NCI-H446 treated with DMSO at 0.1 percent for 48 hours (cell line): ENCODE measurements at places on chromosomes 11 and 22.

- no peak for DNase-seq
Measured at GRCh38 chr11:15035283-15035682, 38.1 kb upstream of the CALCB start.

- no peak for DNase-seq
Measured at GRCh38 chr22:30251711-30252110, 5.2 kb upstream of the LIF start.

DNA sequence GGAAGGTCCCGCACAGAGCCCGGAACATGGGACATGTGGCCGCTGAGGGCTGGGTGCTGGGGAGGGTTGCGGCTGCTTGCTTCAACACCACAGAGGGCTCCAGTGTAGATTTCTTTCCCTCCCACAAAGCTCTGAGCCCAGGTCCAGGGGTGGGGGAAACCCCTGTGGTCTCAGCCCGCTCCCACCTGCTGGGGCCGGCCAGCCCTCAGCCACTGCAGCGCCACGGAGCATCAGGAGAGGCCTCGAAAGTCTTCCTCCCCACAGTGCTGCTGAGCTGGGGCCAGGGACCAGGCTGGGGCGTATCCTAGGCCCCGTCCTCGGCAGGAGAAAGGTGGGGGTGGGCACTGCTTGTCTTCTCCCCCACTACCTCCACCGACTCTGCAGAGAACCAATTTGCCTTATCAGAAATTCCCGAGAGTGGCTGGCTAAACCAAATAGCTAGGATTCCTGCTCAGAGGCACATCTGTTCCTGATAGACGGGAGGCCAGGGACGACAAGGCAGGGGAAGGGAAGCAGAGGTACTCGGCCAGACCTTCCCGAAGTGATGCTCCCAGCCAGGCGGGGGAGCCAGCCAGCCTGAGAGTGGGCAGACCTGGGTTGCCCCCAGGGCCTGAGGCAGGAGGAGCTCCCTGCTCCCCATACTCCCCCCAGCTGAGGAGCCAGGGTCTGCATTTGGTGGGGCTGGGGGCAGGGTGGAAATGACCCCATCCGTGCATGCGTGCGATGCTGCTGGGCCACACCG, 18.7 kb downstream of the IGF2 start:
- no peak for DNase-seq

DNA sequence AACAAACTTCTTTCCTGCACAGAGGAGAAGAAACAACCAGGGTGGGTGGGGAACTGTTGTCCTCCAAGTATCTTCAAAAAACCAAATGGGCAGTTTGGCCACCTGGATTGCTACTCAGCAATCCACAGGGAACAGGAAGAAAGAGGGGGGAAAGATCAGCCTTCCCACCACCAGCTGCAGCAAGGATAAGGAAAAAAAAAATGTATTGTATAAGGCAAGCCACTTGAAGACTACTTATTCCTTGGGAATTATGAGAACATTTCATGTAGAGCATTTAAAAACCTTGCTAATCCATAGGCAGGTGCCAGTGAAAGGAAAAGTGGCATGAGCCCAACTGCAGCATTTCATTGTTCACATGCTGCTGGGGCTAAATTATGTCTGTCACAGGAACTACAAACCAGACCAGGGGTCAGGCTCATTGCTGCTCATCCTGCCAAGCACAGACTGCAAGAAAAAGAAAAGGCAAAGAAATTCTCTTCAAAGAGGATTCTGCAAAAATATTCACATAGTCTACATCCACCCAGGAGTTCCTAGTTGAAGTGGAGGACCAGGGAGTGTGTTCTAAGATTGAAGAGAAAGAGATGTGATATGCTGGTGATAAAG, 2.2 kb downstream of the RAB30 start:
- DNase-seq = no peak

- no peak for DNase-seq
Measured at GRCh38 chr11:35748644-35749043, 86.1 kb downstream of the TRIM44 start.

DNA sequence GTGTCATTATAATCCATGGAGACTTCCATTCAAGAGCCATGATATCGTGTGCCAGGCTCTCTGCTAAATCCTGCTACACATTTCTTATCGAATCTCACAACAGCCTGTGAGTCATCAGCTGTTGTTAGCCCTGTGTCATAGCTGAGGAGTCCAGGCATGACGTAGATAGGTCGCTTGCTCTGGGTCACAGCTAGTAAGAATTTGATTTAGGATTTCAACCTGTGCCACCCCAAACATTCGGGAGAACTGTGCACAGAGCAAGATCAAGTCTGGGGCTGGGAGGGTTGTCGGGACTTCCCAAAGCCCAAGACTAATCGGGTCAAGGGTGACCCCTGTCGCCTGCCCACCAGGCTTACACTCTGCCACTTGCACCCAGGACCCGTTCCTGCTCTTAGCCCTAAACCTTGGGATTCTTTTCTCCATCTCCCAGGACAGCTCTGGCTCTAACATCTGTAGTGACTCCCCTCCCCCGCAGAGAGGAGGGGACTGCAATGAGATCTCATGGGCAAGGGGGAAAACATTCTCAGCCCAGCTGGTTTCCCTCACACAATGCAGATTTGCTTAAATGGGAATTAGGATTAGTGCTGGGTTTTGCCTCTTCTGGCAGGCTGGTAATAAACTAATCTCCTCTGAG, 34.3 kb downstream of the TSPAN18 start:
- DNase-seq = no peak

- no peak for DNase-seq
Measured at GRCh38 chr11:121829159-121829643, 286.8 kb downstream of the BLID start.

DNA sequence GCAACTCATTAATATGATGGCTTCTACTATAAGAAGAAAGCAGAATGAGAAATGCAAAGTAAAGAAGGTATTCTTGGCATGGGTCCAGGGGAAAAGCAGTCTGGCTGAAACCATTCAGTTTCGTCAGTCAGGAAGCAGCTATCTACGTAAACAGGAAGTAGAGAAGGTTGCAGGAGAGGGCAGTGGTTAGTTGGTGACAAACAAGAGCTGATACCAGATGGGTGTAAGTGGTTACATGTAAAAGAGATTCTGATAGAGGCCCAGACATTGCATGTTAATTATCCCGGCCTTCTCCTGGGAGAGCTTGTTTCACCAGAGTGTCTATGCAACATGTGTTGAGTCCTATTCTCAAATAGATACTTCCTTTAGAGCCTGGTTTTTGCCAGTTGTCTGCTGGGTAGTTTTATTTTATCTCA, 58.4 kb upstream of the PSMA1 start:
- no peak for DNase-seq

GRCh38 chr22:40452730-40453487, 82.5 kb downstream of the SGSM3 start:
- DNase-seq = no peak

- DNase-seq = no peak
Measured at GRCh38 chr11:122920579-122920978, 38.0 kb downstream of the JHY start.

GRCh38 chr22:35335936-35336781, 36.5 kb downstream of the TOM1 start:
- DNase-seq = no peak

DNA sequence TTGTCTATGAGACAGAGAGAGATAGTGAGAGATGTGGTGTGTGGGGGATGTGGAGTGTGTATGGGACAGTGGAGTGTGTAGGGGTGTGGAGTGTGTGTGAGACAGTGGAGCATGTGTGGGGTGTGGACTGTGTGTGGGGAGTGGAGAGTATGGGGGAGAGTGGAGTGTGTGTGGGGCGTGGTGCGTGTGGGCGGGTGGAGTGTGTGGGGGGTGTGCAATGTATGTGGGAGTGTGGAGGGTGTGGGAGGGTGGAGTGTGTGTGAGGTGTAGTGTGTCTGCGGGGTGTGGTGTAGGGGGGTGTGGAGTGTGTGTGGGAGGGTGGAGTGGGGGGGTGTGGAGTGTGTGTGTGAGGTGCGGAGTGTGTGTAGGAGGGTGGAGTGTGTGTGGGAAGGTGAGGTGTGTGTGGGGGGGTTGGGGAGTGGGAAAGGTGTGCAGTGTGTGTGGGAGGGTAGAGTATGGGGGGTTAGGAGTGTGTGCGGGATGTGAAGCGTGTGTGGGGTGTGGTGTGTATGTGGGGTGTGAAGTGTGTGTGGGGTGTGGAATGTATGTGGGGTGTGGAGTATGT, 356.9 kb downstream of the CADM1 start:
- no peak for DNase-seq

DNA sequence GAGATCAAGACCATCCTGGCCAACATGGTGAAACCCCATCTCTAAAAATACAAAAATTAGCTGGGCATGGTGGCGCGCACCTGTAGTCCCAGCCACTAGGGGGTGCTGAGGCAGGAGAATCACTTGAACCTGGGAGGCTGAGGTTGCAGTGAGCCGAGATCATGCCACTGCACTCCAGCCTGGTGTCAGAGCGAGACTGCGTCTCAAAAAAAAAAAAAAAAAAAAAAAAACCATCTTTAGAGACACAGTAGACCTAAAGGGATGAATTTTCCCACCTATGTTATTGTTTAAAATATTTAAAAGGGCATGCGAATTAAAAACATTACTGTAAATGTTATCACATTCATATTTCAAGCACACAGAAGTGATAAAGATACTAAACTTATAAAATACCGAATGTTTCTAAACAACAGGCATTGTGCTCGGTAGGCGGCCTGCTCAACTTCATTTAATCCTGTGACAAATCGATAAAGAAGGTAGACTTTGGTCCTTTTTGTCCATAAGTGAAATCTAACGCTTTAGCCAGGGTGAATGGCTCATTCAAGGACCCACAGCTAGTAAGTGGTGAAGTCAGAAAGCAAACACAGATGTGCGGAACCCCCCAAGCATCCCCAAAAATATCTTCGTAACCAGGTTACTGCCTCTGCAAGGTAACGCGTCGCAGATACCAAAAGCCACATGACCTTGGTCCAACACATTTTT, 16.1 kb downstream of the NCAPD3 start:
- DNase-seq = no peak

DNA sequence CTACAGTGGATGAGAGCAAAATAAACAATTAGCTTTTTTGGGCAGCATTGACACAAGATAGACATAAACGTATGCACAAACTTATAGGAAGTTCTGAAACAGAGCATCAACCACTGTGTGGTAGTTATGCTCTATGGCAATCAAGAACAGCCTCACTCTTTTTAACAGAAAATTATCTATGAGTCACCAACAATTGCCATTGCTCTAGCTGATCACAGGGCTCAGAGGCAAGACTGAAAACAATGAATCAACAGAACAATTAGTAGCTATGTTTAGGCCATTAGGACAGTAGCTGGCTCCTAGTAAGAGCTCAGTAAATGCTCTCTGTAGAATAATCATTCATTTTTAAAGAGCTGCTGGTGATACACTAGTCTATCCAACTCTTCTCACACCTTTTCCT, 34.9 kb upstream of the PICALM start:
- DNase-seq = no peak

DNA sequence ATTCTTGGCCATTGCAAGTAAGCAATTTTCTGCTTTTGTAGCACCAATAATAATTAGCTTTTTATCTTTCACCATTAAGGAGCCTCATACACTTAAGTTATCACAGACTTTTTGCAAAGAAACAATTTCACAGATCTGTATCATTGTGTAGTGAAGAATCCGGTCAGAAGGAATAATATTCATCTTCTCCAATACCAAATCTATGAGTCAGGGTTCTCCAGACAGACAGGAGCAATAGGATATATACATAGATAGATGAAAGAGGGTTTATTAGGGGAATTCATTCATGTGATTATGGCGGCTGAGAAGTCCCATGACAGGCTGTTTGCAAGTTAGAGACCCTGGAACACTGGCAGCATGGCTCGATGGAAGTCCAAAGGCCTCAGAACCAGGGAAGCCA, 82.9 kb upstream of the UBASH3B start:
- DNase-seq = no peak

DNA sequence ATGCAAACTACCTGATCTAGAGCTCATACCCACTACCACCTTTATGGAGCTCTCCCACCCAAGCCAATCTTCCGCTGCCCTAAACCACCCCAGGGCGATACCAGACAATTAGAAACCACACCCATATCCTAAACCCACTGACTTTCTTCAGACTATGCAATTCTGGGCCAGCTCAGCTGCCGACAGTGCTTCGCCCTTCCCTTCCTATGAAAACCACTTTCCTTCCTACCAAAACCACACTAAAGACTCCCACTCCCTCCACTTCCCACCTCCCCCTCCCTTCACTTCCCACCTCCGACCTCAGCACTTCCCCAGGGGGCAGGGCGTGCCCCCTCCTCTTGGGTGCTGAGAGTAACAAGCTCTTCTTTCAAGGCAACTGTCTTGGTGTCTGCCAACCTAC, 25.1 kb downstream of the B3GAT1 start:
- DNase-seq = no peak

GRCh38 chr11:64542172-64543125, 48.6 kb upstream of the SLC22A12 start:
- DNase-seq = no peak

- no peak for DNase-seq
Measured at GRCh38 chr11:71238285-71238875, 14.0 kb downstream of the SHANK2 start.

DNA sequence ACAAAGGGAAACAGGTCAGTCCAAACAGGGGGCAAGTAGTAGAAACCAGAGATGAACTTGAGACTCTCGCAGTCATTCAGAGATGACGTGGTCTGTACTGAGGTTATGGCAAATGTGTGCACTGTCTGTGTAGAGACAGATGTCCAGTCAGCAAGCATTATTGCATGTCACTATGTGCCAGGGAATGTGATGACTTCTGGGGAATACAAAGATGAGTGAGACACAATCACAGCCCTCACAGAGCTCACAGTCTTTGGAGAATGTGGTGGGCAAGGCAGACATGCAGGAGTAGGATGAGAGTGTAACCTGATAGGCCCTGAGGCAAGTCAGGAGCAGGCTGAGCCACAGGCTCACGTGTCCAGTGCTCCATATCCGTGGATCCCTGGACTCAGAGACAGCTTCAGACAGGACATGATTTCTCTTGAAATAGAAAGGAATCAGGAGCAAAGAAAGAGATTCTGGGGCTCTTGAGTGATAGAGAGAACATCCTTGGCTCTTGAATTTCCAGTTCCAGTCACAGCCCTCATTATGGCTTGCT, 550.7 kb downstream of the ETS1 start:
- no peak for DNase-seq

DNA sequence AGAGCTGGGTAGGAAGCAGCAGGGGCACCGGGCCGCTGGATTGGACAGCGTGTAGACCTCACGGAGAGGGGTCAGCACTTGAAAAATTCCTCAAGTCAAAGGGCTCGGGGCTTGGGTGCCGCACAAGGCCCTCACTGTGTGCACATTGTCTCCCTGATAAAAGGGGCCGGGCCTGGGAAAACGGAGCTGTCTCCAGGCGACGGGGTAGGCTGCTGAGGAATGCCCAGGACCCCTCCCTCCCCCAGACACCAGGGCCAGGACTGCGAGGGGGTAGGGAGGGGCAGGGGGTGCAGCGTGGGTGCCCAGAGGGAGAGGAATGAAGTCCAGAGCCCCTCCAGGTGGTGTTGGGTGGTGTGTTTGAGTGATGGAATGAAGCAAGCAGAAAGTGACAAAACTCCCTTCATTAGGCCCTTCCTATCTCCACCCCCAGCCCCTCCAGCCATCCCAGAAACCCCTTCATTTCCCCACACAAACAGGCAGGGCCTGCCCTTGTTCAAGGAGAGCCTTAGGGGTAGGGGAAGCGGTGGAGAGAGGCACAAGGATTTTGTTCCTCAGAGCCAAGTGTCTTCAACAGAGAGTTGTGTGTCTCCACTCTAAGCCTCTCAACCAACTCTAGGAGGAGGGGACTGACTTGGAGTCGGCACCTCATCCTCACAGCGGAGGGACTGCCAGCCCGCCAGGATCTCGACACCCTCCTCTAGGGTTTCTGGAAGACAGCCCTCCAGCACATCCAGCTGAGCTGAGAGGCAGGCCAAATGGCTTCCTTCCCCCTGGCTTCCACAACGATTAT, 63.9 kb downstream of the SYN3 start:
- DNase-seq = no peak
